DMS79 treated with DMSO at 0.1 percent for 48 hours (cell line): ENCODE measurements at places on chromosomes 13 and 19.
A peak's percentile ranks its signal among the peaks of the same experiment; 100 is the strongest.

DNA sequence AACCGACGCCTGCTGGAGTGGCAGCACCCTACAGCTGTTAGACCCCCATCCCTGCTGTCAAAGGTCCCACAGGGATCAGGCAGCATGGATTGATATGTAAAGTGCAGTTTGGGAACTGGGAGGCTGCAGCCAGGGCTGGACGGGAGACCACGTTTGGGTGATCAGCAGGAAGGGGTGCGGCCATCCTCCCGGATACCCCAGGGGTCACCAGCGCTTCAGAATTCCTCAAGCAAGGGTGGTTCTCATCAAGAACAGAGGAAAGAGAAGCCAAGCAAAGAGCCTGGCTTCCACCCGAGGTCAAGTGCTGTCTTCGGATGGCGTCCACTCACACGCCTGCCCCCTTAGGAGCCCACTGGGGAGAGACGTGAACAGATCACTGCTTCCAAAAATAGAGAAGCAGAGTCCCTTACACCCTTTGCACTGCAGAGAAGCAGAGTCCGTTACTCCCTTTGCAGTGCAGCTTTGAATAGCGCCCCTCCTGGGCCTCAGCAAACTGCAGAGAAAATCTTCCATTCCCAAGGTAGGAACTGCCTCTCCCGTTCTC is 35.5 kb downstream of the DHRS12 start:
- DNase-seq: no peak

- no peak for DNase-seq
Observed at GRCh38 chr19:15115762-15116615, 8.8 kb downstream of the SYDE1 start.

- no peak for DNase-seq
Observed at GRCh38 chr13:95020298-95020987, 280.8 kb downstream of the ABCC4 start.

GRCh38 chr19:4369109-4369887 is 25.9 kb downstream of the MPND start:
- peak; percentile 55 for DNase-seq

- no peak for DNase-seq
Observed at GRCh38 chr19:54459282-54460229, 4.0 kb downstream of the LENG9 start.

DNA sequence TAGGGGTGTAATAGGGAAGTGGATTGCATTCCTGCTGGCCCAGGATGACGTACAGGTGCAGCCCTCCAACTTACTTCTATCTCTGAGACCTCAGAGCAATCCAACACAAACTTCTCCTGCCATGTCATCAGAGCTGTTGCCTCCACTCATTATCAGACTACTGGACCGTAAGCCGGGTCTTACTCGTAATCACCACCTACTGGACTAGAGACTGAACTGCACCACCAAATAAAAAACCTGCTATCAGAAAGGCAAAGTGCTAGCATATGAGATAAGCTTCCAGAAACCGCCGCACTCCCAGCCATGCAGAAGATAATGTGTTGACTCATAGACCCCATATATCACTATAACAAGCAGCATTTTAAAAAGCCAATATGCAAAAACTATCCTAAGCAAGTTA is 102.0 kb downstream of the SLITRK1 start:
- DNase-seq: no peak

GRCh38 chr19:1825909-1826556 is 14.0 kb upstream of the ATP8B3 start:
- peak; percentile 51 for DNase-seq

GRCh38 chr13:29143847-29144246 is 323.7 kb downstream of the MTUS2 start:
- no peak for DNase-seq
